GM13976 (cell line): ENCODE measurements at places on chromosomes 3 and 15.

- DNase-seq = no peak
Measured at GRCh38 chr3:129950318-129951046, 24.0 kb upstream of the TRH start.

GRCh38 chr3:169029674-169030285 is 633.7 kb downstream of the MECOM start:
- no peak for DNase-seq

- no peak for DNase-seq
Measured at GRCh38 chr3:124315215-124316033, 323.5 kb upstream of the ROPN1 start.

DNA sequence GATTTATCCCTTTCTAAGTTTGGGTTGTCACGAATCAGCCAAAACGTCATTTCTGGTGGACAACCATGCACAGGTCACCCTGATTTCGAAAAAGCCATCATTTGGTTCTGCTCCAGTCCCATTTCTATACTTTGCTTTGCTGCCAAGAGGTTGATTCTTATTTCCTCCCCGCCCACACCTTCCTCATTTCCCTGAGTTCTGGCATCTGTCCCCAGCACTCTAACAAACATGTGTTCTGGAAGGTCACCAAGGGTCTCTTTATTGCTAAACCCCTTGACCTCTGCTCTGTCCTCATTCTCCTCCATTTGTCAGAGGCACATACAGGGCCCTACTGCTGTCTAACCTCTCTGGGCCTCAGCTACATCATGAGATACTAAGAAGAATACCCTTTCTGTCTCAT is 36.4 kb upstream of the PTPRG start:
- DNase-seq = no peak

GRCh38 chr3:82790307-82791097 is 1029.1 kb upstream of the GBE1 start:
- DNase-seq = no peak

DNA sequence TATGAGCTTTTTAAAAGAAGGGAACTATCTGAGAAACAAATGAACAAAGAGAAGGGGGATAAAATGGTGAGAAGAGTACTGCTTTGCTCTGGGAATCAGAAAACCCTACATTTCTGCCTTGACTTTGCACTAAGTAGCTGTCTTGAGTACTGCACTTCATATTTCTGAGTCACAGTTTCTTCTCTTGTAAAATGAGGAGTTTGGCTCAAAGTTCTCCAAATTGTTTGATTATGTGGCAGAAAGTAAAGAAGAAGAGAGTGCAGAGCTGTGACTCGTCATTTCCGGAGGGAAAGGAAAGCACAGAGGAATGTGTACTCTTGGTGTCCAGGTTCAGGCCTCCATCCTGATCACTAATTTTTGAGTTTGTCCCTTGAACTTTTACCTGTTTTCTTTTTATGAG is 54.7 kb downstream of the TP63 start:
- DNase-seq = no peak
